HT1080 (cell line): ENCODE measurements at places on chromosomes 3 and 15. TPM values are rescaled to one million over a fixed set of nuclear protein-coding genes. Genes with fewer than 3 reads are reported as not detected.

Gene CADM2
- total RNA-seq = 0.50 TPM in 1 of 2 replicates, not detected in the other

Gene SIDT1
- total RNA-seq = 0.02 and 0.07 TPM in 2 replicates

Gene FBXW12
- total RNA-seq = not detected in 2 replicates

DNA sequence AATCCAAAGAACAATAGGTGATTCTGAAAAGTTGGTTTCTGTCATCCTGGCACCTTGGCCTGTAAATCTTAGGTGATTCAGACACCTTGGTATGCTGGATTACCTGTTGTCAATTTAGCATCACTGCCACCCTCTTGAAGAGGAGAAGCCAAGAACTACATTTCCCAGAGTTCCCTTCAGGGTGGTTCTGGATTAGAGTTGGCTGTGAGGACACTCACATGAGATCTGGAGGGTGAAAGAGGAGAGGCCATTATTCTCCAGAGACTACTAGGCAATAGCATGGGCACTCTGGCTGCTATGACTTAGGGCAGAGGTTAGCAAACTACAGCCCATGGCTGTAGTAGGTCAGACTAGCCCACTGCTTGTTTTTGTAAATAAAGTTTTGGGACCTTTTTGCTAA, 41.7 kb upstream of the CORO2B start:
- no peak for DNase-seq

- DNase-seq = no peak
Observed at GRCh38 chr15:63480441-63480821, 24.0 kb upstream of the USP3 start.

- no peak for DNase-seq
Observed at GRCh38 chr3:60536420-60536819, 714.8 kb downstream of the FHIT start.

DNA sequence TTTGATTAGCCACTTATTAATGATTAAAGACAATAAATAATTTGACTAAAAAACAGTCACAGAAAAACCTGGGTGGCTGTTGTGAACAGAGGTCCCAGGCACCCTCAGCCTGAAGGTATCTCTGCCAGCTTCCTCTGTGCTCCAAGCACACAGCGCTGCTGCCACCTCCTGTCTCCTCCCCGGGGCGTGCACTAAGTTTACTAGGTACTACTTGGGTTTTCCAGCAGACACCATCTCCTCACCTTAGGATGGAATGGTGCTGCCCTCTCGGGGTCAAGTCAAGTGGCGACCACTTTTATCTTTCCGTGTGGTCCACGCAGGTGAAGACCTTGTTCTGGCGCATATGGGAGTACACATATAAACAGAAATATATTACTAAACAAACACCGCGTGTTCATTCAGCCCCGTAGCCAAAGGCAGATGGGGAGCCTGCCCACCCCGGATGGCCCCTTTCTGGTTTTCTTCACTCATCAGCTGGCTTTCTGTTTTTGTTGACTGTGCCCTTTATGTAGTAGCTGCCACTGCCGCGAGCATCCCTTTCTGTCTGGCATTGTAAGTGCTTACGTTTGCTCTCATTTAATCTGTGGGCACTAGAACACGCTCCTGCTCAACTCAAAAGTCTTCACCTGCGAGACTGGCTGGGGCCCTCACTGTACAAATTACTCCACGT, 128.0 kb downstream of the LRIG1 start:
- DNase-seq = no peak

DNA sequence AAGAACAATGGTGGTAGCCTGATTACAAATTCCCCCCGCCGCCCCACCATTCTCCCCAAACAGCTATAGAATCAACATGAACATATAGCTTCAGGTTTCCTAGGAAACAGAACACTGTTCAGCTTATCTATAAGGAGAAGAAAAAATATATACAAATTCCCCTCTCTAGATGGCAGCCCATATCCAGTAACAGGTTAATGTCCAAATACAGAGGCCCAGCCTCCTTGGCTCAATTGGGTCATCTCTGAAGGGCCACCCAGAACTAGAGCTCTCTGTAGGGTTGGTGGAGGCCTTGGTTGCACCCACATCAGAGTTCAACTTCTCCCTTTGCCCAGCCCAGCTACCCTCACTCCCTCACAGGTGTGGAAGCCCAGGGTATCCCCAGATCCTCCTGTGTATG, 91.5 kb upstream of the ADAMTS17 start:
- no peak for DNase-seq

DNA sequence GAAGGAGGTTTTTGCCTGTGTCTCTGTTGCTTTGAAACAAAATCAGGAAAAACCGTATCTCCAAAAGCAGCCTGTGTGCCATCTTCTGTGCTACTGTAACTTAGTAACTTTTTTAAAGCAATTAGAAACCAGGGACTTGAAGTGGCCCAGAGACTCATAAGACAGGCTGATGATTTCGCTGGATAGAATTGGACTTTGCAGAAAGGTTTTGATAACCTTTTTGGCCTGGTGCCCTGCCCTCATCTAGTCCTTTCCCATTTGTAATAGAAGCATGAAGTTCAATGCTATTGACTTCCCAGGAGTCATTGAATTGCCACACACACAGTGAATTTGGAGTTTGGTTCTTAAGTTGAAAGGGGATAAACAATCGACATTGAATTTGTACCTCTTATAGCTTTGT, 157.2 kb downstream of the PTPRG start:
- DNase-seq = no peak

GRCh38 chr15:51678096-51678495, 3.2 kb upstream of the SCG3 start:
- DNase-seq = no peak

DNA sequence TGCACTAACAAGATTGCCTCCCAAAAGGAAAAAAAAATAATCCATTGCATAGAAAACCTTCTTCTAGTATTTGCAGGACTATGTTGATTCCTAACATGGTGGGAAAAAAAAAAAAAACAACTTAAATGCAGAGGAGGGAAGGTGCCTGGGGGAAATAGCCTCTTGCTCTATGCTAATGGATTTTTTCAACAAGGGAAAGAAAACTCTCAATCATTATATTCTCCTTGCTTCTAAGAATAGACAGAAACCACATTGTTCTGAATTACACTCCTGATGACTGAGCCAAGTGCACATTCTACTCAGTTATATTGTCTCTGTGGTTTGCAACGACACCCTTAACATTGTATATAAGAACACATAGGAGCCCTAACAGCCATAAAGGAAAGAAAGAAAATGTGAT, 760.2 kb downstream of the NAALADL2 start:
- no peak for DNase-seq

DNA sequence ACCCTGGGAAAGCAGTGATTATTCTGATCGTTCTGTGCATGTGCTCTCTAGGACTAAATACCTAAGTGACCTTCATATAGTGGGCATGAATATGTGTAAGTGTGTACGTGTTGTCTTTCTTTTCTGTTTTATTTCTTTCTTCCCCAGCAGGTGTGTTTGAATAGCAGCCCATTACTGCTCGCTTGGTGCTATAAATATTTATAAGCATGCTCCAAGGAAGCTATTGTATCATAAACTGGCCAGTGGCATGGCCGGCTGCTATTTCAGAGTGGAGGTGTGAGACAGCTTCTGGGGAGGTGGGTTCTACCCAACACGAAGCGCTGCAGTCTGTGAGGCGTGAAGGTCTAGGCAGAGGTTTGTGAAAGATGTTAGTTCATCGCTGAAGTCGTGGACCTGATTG, 641.8 kb downstream of the NTRK3 start:
- no peak for DNase-seq

GRCh38 chr3:147987549-147987948, 578.4 kb downstream of the ZIC1 start:
- no peak for DNase-seq

GRCh38 chr3:184712248-184713039, 580 bp upstream of the MAGEF1 start:
- peak; percentile 32 for DNase-seq

DNA sequence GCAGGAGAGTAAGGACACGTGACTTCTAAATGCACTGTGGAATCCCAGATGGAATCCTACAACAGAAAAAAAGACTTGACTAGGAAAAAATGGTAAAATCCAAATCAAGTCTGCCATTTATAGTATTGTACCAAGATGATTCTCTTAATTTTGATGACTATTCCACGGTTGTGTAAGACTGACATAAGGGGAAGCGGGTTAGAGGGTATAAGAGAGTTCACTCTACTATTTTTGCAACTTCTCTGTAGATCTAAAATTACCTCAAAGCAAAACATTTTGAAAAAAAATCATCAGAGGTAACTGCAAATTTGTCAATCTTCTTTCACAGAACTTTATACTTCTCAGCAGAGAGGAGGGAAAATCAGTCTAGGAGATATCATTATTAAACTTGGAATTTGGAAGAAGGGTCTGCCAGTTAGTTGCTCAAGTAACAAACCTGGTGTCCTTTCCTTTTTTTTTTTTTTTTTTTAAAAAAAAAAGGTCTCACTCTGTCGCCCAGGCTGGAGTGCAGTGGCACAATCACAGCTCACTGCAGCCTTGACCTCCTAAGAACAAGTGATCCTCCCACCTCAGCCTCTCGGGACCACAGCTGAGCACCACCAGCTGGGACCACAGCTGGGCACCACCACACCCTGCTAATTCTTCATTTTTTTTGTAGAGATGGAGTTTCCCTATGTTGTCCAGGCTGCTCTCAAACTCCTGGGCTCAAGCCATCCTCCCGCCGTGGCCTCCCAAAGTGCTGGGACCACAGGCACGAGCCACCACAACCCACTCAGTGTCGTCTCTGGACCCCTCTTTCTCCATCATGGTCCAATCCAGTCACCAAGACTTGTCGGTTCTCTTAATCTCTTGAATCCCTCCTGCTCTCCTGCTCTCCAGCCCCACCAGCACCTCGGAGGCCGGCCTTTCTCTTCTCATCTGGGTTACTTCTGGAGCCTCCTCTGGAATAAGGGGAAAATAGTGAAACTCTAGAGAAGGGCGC, 14.9 kb upstream of the HES1 start:
- DNase-seq = no peak

- peak; percentile 4 for DNase-seq
Observed at GRCh38 chr15:51536965-51537574, 85.5 kb downstream of the DMXL2 start.

GRCh38 chr3:66140743-66141372, 79.9 kb upstream of the SLC25A26 start:
- DNase-seq = peak; percentile 68

DNA sequence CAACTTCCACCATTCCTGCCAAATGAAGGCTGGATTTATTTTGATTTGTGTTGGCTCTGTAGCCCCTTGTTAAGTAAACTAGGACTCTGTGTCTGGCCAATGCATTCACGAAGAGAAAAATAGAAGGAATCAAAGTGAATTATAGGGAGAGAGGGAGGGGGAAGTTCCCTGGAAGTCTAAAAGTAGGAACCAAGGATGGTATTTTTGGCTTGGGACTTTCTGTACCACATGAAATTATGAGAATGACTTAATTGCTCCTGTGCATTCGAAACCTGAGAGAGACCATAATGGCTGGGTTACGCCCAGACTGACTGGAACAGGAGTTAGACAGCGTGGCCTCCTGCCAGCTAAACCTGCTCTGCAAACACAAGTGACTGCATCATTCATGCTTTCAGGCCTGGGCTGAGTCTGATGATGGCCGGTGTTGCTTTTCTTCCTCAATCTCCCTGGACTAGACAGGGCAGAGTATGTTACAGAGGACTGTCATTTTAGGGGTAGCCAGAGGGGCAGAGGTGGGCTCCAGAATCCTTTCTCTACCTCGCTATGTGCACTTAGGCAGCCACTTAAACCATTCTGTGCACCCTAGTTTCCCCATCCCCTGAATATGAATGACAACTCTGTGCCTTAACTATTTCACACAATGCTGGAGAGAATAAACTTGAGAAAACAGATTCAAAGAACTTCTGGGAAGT, 58.9 kb downstream of the MYO1E start:
- peak; percentile 36 for DNase-seq

- no peak for DNase-seq
Observed at GRCh38 chr3:4738737-4739274, 240.4 kb upstream of the BHLHE40 start.

GRCh38 chr3:116155841-116156240, 289.4 kb downstream of the LSAMP start:
- DNase-seq = no peak

DNA sequence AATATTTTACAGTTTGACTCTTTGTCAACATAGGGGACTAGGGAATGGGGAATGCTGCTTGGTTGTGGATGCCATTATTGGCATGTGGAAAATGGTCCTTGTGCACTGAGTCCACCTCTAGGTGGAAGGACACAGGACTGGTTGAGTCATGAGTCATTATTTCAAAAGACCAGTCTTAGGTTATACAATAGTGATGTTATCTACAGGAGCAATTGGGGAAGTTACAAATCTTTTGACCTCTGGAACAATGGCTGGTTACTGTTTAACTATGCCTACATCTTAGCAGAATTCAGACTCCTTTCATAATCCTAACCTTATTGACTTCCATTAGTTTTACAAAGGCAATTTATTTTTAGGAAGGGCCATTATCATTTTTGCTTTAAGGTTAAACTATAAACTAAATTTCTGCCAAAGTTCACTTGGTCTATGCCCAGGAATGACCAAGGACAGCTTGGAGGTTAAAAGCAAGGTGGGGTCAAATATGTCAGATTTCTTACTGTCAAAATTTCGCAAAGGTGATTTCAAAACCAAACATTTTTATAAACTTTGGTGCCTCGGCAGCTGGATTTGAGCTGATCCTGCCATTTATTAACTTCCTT, 11.8 kb upstream of the CCR8 start:
- DNase-seq = no peak

GRCh38 chr15:90547540-90547939, 17.8 kb downstream of the CRTC3 start:
- no peak for DNase-seq

DNA sequence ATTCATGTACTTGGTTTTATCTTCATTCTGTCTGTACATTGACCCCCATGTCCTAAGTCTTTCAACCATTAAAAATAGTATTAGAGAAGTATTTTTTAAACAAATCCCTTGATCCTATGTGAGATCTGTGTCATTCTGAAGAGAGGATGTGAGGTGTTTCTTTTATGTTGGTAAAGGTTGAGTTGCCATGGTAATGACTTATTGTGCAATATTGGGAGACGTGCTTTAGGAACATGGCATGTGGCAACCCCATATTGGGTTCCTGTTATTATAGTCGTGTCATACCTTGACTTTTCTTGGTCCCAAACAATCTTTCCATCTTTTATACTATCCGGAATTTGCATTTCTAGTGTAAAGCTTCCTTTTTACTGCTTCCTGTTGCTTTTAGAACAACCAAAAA, 203.1 kb downstream of the KCNAB1 start:
- DNase-seq = peak; percentile 90

DNA sequence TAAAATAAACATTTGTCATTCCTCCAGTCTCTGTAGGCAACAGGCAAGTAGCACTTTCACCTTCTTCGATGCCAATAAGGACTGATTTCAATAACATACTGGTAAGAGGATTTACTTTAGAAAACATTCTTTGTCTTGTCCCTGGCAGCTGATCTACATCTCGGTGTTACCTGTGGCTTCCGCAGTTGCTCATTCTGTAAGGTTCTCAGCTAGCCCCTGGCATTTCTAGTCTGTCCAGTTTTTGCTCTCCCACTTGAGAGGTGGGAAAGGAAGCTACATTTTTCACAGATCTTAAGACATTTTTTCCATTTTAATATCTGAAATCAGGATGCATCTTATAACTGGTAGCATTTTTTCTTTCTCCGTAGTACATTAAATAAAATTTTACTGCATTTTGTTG, 19.7 kb upstream of the MAP6D1 start:
- no peak for DNase-seq
